ENCODE measurements at places on chromosomes 1 and 21. TPM values are rescaled to one million over a fixed set of nuclear protein-coding genes. Genes with fewer than 3 reads are reported as not detected.

Gene RALGPS2
- total RNA-seq, result 0.63 TPM

Gene PIGR
- 0.34 TPM for total RNA-seq

Gene NES
- total RNA-seq, result not detected

Gene C1orf56
- 1.2 TPM for total RNA-seq

Gene C8A
- not detected for total RNA-seq

Gene GCSAML
- not detected for total RNA-seq

Gene HSD3B1
- total RNA-seq, result not detected

Gene CAMK2N1
- 0.53 TPM for total RNA-seq

Gene PDIK1L
- 11.2 TPM for total RNA-seq

Gene OLFML2B
- total RNA-seq, result not detected

Gene RXRG
- total RNA-seq, result not detected

GRCh38 chr21:44551340-44551961, at the start of gene KRTAP10-2:
KRTAP10-2 (minus strand) TSS chr21:44551505; CDS start chr21:44551458, 47 bp downstream.
- no peak for ATAC-seq

- no peak for ATAC-seq
Measured at GRCh38 chr1:98351561-98351960, 310.0 kb upstream of the SNX7 start.

- ATAC-seq, result no peak
Measured at GRCh38 chr1:203090421-203091198, 4.8 kb upstream of the MYOG start.

DNA sequence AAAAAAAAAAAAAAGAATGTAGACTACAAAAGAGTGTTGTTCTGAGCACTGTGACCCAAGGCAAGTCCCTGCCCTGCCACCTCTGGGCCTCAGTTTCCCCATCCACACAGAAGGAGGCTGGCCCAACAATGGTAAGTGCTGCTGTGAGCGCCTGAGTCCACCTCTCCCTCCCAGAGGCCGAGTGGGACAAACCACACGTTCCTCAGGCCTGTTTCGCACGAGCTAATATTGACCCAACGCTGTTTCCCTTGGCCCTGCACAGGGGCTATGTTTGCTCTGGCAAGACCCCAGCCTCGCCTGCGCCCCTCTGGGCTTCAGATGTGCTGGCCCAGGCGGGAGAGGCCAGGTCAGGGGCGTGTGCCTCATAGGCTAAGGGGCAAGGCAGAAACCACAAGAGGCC, 12.6 kb upstream of the LAPTM5 start:
- ATAC-seq, result no peak

GRCh38 chr1:181250038-181250437, 161.5 kb downstream of the IER5 start:
- no peak for ATAC-seq

GRCh38 chr1:82562448-82562847, 761.7 kb downstream of the ADGRL2 start:
- ATAC-seq, result no peak

DNA sequence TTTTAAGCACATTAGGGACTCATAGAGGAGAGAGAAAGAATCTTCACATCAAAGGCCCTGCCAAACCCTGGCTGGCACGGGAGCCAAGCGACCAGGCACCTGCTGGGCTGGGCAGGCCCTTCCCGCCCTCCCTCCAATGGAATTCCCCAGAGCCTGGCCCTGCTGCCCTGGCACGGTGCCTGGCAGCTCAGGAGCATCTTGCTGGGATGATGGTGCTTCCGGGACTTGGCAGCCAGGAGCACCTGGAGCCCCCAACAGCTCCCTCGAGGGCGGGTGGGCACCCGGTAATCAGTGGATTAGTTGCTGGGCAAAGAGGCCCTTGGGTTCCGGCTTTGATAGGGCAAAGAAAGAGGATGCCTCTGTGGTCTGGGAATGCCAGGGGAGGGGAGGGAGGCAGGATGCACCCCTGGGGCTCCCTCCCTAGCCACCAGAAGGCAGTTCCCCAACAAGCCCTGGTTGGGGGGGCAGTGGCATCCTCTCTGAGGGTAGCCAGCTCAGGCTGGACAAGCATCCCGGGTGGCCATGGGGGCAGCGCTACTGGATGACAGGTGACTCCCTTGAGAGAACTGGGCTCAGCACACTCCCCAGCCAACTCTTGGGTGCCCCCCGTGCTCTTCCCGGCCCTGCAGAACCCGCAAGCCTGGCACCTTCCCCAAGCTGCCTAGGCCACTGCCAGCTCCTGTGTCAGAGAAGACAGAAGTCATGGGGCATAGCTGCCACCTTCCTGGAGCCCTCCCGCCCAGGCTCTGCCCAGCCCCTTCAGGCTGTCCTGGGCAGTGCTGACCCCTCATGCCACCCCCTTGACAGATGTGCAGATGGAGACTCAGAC, 26.4 kb downstream of the KRTAP10-1 start:
- no peak for ATAC-seq

GRCh38 chr1:194151056-194151455, 964.6 kb upstream of the B3GALT2 start:
- no peak for ATAC-seq

DNA sequence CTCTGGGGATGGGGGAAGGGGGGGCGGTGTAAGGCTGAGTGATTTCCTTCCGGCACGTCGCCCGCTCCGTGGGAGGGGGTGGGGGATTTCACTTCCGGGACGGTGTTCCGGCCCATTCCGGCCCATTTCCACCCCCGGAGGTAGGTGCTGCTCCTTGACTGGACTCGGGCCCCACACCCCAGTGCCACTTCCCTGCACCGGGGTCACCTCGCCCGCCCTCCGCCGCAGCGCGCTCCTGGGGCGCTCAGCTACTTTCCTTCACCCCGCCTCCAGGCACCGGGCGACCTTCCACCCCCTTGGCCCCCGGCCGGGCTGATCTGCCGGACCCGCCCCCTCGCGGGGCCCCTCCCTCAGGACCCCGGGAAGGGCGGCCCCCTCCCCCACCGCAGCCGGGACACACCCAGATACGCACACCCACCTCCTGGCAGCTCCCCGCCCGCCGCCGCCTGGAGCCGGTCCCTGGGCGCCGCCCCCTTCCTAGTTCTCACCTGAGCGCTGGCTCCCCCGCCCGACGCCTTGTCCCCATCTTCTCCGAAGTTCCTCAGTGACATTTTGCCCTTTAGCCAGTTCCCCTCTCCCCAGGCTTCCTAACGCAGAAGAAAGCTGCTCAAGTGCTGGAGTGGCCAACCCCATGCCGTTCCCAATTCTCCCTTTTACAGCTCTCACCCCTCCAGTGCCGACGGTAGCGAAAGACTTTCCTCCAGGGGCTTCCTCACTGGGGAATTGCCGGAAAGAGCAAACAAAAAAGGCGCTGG, at the start of gene ZBTB37:
TSS of gene ZBTB37 (plus strand) at position 115 of the 755 bp plus-strand sequence. CDS start 1,846 bp downstream, outside the sequence.
- peak; percentile 69 for ATAC-seq

GRCh38 chr1:108007070-108007469, 42.1 kb upstream of the VAV3 start:
- no peak for ATAC-seq

GRCh38 chr21:18168108-18168507, 76.5 kb upstream of the CHODL start:
- no peak for ATAC-seq

DNA sequence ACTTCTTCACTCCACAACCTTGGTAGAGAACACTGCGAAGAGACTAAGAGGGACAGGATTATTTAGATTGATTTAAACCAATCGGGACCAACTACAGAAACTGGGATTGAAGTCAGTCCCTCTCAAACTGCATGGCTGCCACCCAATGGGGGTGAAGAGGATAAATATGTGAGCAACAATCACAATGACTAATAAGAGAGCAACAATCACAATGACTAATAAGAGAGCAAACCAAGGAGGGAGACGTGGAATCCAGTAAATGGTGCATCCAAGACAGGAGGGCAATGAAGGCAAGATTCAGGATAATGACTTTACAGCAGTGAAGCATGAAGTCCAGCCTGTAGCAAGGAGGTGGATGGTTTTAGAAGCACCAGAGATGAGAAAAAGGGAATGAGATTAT, 322.8 kb downstream of the TTLL7 start:
- ATAC-seq, result no peak

GRCh38 chr1:53878492-53879105, 11.0 kb downstream of the YIPF1 start:
- ATAC-seq, result no peak

- no peak for ATAC-seq
Measured at GRCh38 chr1:198933515-198934222, 294.8 kb downstream of the PTPRC start.

DNA sequence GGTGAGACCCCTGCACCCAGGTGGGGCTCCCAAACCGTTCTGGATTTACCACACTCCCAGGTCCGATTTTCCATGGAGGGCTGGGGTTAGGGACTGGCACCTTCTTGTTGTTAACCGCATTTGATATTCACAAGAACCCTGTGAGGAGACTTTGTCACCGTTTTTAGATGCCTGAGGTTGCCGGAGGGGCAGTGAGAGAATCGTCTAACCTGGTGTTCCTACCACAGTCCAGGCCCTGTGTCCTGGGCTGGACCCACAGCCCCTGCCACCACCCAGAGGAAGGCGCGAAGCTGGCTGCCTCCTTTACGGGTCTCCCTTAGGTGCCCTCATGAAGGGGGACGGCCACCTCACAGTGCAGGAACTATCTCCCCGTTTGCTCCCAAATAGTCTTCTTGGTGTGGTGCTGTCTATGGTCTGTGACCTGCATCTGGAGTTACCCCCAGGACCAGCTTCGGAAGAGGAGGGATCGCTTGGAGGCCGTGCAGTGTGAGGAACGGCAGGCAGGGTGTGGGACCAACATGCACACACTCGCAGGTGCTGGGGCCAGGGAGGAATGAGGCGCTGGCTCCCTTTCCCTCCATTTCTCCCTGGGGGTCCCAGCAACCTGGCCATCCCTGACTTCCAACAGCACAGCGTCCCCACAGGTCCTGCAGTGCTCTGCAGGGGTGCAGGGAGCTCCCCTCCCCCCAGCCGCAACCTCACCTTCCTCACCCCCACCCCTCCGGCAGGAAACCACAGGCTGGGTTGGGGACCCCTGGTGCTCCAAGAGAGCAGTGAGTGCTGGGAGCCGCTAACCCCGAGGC, 7.0 kb downstream of the SIM2 start:
- ATAC-seq, result no peak

GRCh38 chr21:36985751-36986594, 19.5 kb upstream of the HLCS start:
- no peak for ATAC-seq

Data from activated T-helper 17 cell treated with anti-CD3 and anti-CD28 coated beads, Interleukin-2, amount 50 U/mL, for 72 hours (primary cell).